ENCODE measurements at places on chromosomes 5 and 9.

GRCh38 chr9:4859035-4859434, 66.3 kb downstream of the RCL1 start:
- no peak for DNase-seq

DNA sequence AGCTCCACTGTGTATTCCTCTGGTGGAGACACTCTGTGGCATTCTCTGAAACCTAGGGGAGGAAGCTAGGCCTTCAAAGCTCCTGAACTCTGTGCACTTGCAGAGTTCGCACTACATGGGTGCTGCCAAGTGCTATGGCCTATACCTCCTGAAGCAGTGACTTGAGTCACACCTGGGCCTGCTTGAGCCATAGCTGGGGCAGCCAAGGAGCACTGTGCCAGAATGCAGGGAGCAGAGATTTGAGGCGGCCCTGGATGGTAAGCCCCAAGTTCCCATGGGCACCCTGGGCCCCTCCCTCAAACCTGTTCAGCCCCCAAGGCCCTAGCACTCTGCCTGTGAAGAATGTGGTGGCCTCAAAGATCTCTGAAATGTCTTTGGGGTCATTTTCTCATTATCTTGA, 212.9 kb downstream of the SPATA31A6 start:
- no peak for DNase-seq

DNA sequence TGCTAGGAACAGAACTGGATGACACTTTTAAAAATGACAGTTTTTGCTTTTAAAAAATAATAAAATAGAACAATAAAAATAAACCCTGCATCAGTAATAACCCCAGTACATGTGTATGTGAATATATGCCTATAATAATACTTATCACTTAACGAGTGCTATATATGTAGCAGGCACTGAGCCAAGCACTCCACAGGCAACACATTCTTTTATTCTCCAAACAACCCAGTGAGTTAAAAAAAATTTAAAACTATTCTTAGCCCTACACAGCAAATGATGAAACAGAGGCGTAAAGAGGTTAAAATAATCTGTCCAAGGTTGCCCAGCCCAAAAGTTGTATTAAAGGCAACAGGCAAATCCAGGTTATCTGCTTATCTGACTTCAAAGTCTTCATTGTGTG, 124.5 kb upstream of the SMIM23 start:
- DNase-seq, result no peak

- DNase-seq, result no peak
These were observed 19.3 kb upstream of the IRX4 start for GRCh38 chr5:1901983-1902382.

DNA sequence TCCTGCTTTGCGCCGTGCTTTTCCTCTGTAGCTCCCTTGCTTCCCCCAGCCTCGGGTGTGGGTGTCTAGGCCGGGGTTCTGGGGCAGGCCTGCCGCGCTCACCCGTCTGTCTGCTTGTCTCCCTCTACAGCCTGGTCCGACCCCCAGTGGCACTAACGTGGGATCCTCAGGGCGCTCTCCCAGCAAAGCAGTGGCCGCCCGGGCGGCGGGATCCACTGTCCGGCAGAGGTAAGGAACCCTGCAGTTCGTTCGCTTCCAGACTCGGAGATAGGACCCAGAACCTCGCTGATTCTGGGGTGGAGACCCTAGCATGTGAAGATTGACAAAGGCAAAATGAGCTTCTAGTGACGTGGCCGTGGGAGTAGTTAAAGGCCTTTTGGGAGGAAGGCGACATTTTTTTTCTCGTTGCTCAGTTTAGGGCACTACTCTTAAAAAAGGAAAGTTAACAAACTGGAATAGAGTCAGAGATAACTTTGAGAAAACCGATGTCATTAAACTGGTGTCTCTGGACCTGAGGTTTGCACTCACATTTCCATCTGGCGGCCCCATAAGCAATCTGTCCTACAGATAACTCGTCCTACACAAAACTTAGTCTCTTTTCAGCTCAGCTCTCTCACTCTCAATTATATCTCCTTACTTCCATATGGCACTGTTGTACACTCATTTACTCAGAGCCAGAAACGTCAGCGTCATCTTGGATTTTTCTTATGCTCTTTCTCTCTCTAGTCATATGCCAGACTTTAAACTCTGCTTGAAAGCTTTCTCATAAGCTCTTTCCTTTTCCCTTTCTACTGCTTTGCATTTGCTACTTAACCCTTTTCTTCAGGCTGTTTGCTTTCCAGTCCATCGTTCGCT, 561 bp downstream of the SEC61B start:
- peak; percentile 21 for DNase-seq

DNA sequence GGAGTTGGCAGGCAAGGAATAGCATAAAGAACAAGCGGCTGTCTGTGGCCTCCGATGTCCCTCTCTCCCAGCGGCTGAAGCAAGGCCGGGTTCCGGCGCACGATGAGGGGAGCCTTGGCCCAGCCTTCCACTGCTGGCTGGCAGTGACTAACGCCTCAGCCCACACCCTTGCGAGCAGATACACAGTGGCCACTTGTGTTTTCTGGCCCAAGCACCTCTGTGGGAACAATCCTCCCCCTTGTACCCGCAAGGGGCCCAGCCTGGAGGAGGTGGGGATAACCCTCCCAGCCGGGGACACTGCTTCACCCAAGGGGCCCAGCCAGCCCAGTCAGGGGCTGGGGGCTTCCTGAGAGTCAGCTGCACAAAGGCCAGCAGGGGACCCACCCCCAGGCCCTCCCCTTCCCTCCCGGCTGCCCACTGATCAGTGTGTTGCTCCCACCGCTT, 23.2 kb downstream of the STK10 start:
- peak; percentile 47 for DNase-seq

DNA sequence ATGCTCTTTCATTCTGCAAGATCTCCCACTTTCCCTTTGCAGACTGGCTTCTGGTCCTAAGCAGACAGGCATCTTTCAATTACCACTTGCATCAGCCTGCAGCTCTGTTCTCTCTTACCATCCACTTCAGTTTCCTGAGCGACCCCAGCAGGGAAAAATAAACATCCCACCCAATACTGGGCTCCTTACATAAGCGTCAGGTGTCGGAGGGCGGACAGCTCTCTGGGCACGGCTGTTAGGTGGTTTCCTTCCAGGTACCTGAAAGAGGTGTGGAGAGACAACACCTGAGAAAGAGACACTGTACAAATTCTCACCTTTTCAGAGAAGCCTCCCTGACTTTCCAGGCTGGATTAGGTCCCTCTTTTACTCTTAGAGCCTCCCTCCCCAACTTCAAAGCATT, 145.1 kb upstream of the PANK3 start:
- no peak for DNase-seq

GRCh38 chr5:178312880-178313282, 80.3 kb upstream of the PHYKPL start:
- no peak for DNase-seq

DNA sequence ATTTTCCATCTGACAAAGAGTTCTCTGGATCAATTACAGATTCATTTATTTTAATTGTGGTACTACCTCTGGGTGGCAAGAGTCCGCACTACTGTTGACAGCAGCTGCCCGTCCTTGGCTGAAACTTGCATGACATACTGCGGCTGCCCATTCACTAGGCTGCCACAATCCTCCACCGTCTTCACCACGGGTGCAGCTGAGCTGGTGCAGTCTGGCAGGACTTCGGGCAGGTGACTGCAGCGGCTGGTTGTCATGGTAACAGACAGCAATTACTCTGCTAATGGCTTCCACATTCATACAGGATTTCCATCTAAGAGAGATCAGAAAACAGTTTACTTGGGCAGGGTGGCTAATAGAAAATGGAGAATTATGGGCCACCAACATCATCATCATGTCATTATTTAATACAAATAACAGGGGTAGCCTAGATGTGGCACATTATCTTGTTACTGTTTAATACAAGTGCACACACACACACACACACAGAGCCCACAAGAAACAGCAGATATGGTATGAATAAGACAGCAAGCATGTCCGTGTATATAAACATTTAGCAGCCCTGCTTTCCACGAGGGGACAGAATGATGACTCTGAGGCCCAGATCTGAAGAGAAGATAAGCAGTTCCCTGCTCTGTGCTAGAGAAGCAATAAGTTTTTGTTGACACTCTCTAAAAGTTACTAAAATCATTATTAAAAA, 112.3 kb downstream of the MARCHF3 start:
- DNase-seq, result peak; percentile 28

DNA sequence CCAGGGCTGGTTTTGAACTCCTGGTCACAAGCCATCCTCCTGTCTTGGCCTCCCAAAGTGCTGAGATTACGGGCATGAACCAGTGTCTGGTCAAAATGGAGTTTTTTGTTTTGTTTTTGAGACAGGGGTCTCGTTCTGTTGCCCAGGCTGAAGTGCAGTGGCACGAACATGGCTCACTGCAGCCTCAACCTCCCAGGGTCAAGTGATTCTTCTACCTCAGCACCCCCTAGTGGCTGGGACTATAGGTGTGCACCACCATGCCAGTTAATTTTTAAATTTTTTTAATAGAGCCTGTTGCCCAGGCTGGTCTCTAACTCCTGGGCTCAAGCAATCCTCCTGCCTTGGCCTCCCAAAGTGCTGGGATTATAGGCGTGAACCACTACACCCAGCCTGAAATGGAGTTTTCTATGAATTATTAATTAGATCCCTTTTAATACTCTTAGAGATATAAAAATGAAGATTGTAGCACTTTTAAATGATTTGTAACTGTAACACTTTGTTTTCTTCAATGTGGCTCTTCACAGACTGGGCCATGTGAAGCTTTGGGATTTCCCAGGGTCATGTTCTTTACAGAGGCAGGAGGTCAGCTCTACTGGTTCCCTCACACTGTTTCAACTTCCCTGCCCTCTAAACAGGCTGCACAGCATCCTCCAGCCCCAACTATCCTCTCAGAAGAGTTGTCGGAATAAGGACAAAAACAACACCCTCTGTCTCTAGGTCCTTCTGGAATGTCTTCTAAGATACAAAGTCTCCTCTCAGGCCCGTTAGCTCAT, 32.7 kb upstream of the SPARC start:
- peak; percentile 66 for DNase-seq

GRCh38 chr5:25224316-25224982, 579.7 kb upstream of the CDH10 start:
- no peak for DNase-seq

- DNase-seq, result no peak
These were observed 31.0 kb downstream of the GADD45G start for GRCh38 chr9:89635816-89636215.

- no peak for DNase-seq
These were observed 17.4 kb upstream of the CD180 start for GRCh38 chr5:67214036-67214435.

DNA sequence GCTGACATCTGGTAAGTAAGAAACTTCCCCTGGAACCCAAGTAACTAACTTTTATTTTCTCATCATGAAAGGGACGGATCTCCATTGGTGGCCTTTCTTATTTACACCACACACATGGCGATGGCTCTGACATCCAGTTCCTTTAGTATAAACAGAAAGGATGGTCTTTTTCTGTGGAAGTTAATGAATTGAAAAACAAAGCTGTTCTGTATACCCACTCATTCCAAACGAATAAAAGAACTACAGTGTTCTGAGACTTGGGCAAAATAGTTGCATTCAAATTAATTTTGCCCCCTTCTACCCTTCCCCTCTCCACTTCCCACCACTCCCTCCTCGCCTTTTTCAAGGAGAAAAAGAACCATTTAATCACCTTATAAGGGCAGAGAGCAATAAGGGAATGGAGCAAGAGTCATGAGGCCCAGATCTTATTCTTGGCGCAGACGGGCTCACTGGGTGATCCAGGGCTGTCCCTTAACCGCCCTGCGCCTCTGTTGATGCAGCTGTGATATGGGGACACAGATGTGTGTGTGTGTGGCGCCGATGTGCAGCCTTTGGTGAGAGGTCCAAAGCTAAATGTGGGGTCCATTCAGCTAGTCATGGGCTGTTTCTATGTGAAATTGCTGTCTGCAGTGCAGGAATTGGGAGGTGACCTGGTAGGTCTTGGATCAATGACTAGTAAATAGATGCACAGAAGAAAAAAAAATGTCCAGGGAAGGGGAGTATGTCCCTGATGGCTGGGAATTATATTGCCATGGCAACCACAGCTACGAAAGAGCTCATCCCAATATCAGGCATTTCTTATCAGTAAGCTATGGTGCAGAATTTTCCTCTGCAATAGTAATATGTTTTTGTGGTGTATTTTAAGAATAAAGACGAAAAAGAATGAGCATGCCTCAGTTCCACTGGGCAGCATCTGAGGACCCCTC, 141.5 kb upstream of the ERCC6L2 start:
- no peak for DNase-seq

DNA sequence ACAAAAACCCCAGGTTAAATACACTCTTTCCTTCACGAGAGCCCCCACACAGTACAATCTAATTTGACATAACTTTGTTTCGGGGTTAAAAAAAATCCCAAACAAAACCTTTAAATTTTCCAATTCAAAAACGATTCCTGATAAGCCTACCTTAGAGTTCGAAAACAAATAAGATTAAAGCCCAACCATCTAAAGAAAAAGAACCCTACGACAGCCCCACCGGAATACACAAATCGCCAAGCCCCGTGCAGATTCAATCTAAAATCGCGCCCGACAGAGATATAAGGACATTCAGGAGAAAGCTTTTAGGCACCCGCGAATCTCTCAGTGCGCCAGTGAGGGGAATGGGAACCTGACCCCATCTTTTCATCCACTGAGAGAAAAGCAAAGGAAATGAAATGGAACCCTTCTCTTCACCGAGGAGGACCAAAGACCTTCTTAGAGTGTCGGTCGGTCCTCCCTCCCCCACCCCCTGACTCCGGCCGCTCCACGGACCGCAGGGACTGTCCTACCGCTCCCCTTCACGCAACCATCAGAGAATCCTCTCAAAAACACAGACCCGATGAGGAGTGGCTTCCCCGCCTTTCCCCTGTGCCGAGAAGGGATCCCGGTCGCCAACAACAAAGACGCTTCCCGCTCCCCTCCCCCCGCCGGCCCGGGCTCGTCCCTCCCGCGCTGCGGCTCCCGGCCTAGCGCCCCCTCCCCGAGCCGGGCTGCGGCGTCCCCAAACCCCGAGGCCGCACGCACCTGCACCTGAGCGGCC, 925 bp downstream of the ABHD17B start:
- peak; percentile 18 for DNase-seq

GRCh38 chr9:121292801-121293241, 24.9 kb downstream of the GSN start:
- no peak for DNase-seq

DNA sequence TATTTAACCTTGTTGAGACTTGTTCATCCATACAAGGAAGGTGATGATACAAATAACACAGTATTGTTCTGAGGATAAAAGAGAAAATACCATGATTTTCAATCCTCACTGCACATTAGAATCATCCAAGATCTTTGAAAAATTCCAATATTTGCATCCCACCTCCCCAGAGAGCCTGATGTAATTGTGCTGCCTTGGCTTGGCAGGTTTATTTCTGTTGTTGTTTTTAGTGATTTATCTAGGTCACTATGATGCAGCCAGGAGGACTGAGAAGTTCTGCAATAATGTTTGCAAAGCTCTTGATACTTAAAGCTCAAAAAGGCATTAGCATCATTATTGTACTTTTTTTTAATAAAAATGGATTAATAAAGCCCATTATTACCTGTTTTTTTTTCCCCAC, 67.0 kb upstream of the NMUR2 start:
- no peak for DNase-seq

GRCh38 chr9:83629433-83630104, 6.6 kb downstream of the IDNK start:
- no peak for DNase-seq

GRCh38 chr5:148687871-148688270, 33.5 kb upstream of the HTR4 start:
- DNase-seq, result no peak

GRCh38 chr5:26295541-26295940, 742.8 kb downstream of the CDH9 start:
- DNase-seq, result no peak
